NCI-H2029 treated with DMSO at 0.1 percent for 48 hours (cell line): ENCODE measurements at places on chromosomes 4 and X.

GRCh38 chr4:11566444-11567022 lies 137.8 kb upstream of the HS3ST1 start:
- no peak for DNase-seq

- DNase-seq: no peak
These were observed 47.5 kb downstream of the ATG4A start for GRCh38 chrX:108138814-108139702.

- DNase-seq: no peak
These were observed 56.6 kb downstream of the AREG start for GRCh38 chr4:74501579-74501978.

GRCh38 chrX:155071694-155072280 lies 479 bp downstream of the BRCC3 start:
- no peak for DNase-seq

- no peak for DNase-seq
These were observed 45.4 kb downstream of the ADRA2C start for GRCh38 chr4:3811621-3812020.

DNA sequence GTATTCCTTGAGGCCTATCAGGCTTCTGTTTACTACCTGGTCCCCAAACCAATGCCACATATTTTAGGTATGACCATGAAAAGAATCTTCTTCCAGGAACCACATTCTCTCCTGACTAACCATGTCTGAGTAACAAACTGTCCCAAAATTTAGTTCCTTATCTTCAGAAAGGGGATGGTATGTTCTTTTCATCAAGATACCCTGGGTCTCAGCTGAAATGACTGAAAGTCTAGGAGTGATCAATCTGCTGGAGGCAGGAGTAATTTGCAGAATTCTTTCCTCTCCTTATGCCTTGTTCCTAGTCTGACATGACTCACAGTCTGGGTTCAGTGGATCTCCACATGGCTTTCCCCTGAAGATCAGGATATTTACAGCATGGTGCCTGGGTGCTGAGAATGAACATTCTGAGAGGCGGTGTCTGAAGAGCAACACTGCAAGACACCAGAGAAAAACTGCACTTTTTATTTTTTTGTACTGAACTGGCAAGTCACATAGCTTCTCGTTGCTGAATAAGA lies 665.5 kb downstream of the TLL1 start:
- DNase-seq: no peak

- DNase-seq: no peak
These were observed 7.3 kb downstream of the VEGFD start for GRCh38 chrX:15376956-15377355.

GRCh38 chr4:89491761-89492160 lies 184.2 kb upstream of the GPRIN3 start:
- DNase-seq: no peak

- peak; percentile 77 for DNase-seq
These were observed 37.0 kb upstream of the ATP6AP2 start for GRCh38 chrX:40543661-40544328.

- DNase-seq: no peak
These were observed 28.6 kb downstream of the CXCL13 start for GRCh38 chr4:77634132-77634785.

DNA sequence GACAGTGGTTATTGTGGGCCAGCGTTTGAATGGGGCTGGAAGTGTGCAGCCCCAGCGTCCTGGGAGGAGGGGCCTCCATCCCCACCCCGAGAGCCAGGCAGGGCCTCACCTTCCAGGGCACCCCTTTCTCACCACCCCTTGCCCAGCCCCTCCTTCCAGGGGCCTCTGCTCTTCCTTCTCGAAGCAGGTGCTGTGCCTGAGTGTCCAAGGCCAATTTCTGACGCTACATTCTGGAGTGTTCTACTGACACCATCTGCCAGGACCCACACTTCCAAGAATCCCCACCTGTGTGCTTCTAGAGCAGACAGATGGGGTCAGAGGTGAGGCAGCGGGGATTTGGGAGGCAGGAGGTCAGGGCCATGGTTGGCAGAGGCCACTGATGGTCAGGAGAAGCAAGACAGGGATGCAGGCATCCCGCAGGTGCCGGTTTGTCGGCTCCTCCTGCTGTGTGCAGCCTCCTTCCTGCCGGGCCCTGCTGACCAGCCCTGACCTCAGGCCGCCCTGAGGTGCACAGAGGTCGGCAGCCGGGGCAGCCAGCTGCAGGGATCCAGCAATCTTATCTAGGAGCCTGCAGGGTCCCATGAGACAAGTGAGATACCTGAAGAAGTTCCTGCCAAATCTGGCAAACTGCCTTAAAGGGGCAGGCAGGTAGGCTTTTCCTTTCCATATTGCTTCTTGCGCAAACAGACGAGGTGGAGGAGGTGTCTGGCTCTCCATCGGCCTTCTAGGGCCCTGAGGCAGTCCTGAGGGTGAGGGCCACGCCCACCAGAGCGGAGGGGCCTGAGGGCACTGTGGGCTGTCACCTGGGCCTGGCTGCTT lies 18.8 kb downstream of the MSANTD1 start:
- DNase-seq: no peak

- no peak for DNase-seq
These were observed 15.8 kb downstream of the TRPC5 start for GRCh38 chrX:112066813-112067212.

DNA sequence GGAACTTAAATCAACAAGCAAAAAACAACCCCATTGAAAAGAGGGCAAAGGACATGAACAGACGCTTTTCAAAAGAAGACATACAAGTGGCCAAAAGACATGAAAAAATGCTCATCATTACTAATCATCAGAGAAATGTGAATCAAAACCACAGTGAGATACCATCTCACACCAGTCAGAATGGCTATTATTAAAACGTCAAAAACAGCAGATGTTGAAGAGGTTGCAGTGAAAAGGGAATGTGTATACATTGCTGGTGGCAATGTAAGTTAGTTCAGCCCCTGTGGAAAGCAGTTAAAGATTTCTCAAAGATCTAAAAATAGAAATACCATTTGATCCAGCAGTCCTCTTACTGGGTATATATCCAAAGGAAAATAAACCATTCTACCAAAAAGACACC lies 22.6 kb downstream of the RTL9 start:
- DNase-seq: no peak

DNA sequence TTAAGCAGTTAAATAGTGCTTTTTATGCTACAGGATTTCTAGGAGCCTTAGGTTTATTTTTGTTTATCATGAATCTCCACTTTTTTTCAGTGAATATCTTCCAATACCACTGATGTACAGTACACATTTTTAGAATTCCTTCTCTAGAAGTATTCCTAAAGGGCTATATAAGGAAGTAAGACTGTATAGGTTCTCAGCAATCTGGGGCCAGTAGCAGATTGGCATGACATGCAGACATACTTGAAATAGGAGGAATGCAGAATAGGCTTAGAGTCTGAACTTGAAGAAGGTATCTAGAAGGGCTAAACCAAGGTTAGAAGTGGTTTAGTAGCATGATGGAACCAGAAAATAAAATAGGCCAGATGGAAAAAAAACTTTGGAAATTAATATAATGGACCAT lies 29.8 kb downstream of the HEPH start:
- DNase-seq: no peak

- DNase-seq: no peak
These were observed 7.2 kb upstream of the CCSER1 start for GRCh38 chr4:90120037-90120436.

GRCh38 chrX:31280580-31280979 lies 208.7 kb upstream of the FTHL17 start:
- DNase-seq: no peak

DNA sequence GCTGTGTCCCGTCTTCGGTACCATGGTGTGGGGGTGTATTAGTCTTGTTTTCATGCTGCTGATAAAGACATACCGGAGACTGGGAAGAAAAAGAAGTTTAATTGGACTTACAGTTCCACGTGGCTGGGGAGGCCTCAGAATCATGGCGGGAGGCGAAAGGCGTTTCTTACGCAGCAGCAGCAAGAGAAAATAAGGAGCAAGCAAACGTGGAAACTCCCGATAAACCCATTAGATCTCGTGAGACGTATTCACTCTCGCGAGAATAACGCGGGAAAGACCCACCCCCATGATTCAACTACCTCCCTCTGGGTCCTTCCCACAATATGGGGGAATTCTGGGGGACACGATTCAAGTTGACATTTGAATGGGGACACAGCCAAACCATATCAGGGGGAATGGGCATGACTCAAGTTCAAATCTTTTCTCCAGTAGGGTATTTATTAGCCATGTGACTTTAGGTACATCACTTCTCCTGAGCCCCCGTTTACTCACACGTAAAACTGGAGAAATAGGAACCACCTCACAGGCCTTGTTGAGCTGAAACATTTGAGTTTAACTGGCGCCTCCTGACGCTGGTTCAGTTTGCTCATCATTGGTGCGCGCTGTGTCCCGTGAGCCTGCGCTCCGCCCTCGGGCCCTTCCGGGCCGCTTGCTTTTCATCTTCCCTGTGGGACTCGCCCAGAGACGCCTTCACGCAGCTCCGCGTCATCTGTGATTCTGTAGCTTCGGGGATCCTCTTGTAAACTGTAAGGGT lies 35.5 kb upstream of the FAT1 start:
- no peak for DNase-seq
